Cerebellar nuclear complex (tissue), 1 donor: ENCODE measurements at places on chromosomes 3 and 15.

GRCh38 chr15:68479406-68479805 is 47.4 kb upstream of the ITGA11 start:
- DNase-seq, result no peak

GRCh38 chr15:67468416-67468815 is 52.5 kb upstream of the C15orf61 start:
- DNase-seq, result no peak

GRCh38 chr3:7953449-7954014 is 548.1 kb upstream of the LMCD1 start:
- no peak for DNase-seq

GRCh38 chr3:141895731-141896130 is 19.3 kb downstream of the ATP1B3 start:
- DNase-seq, result no peak

GRCh38 chr15:61639491-61639890 is 410.4 kb upstream of the RORA start:
- no peak for DNase-seq

DNA sequence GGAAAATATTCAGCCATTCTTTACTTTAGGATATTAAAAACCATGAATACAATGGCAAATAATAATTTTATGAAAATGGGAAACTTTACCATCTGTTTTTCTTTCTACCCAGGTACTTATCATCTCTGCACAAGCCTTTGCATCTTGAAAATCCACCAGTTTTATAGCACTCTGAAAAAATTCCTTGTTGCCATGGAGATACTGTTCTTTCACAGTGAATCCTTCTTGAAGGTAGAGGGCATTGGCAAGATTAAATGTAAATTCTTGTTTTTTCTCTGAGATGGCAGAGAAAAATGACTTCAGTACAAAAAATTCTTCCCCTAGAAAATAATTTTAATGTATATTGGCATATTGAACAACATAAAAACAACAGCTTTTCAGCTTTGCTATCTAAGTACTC is 6.9 kb downstream of the SERPINI2 start:
- no peak for DNase-seq

- DNase-seq, result no peak
Measured at GRCh38 chr3:193620057-193620456, 27.0 kb downstream of the OPA1 start.

- DNase-seq, result no peak
Measured at GRCh38 chr15:32778391-32779176, 60.8 kb downstream of the GREM1 start.

- DNase-seq, result no peak
Measured at GRCh38 chr3:102163039-102163817, 271.6 kb upstream of the ZPLD1 start.

GRCh38 chr3:133230195-133230594 is 169.7 kb upstream of the BFSP2 start:
- DNase-seq, result no peak
